Stomach (tissue), 19 donors: ENCODE measurements at places on chromosomes 12 and 14. TPM values are rescaled to one million over a fixed set of nuclear protein-coding genes. Genes with fewer than 3 reads are reported as not detected.

DNA sequence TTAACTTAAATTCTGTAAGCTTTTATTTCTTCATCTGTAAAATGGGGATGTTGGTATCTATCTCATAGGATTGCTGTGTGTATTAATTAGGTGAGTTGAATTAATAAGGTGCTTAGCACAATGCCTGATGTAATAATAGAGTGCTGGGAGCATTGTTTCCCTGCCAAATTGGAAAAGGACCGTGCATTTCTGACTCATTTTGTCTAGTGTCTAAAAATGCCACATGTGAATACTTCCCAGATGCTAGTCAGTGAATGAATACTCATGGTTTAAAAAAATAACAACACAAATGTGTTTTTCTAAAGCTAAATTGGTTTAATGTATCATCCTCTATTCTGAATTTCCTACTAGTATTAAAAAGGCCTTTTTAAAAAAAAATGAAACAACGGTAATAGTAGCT, 45.4 kb upstream of the NEDD1 start:
- no peak for DNase-seq

DNA sequence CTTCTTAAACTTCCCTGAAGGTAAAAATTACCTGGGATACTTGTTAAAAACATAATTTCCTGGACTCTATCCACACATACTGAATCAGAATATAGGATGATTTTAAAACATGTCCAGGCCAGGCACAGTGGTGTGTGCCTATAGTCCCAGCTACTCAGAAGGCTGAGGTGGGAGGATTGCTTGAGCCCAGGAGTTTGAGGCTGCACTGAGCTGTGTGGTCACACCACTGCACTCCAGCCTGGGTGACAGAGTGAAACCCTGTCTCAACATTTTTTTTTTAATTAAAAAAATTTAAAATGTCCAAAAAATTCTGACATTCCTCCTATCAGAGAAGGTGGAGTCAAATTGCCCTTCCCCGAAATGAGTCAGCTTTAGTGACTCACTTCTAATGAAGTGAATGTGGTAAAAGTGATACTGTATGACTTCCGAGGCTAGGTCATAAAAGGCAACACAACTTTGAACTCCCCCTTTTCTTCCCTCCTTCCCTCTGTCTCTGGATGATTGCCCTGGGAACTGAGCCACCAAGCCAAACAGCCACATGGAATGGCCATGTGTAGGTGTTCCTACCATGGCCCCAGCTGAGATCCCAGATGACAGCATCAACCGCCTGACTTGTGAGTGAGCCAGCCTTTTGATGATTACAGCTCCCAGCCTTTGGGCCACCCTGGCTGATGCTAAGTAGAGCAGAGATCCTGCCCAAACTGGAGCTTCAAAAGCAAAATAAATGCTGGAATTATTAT, 36.3 kb downstream of the LIMA1 start:
- peak; percentile 80 for DNase-seq

CLEC2D gene
- total RNA-seq = not detected

PLBD1 gene
- total RNA-seq = 0.87 TPM

RPS29 gene
- 422 TPM for total RNA-seq

GRCh38 chr14:34632411-34632978, 2.5 kb upstream of the SNX6 start:
- DNase-seq = no peak

KRT74 gene
- not detected for total RNA-seq

NYNRIN gene
- 2.9 TPM for total RNA-seq

DNA sequence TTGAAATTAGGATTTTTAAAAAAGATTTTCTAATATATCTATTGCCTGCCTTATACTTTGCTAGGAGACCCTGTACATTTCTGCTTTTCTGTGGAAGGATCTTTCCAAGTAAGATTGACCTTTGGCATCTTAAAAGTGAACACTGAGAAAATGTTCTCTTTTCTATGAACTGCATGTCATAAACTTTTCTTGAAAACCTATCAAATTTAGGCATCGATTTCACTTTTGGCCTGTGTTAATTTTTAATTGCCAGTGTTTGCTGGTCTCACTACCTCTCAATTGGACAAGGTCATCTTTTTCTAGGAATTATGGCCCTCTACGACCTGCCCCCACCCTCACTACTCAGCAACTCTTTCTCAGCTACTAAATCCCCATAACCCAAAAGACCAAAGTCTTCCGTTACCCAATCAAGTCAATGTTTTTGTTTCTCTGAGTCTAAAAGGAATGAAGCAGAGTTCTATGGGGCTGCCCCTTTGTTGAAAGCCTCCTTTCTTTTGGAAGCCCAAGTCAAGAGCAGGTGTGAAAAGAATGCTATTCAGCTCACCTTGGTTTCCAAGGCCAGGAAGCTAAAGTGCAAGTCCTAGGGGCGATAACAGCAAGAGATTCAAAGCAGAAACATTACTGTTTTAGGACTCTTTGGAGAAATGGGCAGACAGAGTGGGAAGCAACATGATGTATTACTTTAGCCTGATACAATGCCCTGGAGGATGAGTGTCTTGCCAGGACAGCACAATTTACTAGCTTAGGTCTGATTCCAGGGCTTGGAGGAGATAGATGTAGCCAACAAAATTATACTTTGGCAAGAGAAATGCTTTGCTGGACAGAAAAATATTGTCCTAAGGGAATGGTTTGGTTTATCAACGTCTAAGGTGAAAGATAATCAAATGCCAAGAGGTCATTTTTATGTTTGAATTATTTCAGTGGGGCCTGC, 55.0 kb downstream of the IGF1 start:
- no peak for DNase-seq

GRCh38 chr14:29227631-29228030, 461.0 kb downstream of the FOXG1 start:
- no peak for DNase-seq

DNA sequence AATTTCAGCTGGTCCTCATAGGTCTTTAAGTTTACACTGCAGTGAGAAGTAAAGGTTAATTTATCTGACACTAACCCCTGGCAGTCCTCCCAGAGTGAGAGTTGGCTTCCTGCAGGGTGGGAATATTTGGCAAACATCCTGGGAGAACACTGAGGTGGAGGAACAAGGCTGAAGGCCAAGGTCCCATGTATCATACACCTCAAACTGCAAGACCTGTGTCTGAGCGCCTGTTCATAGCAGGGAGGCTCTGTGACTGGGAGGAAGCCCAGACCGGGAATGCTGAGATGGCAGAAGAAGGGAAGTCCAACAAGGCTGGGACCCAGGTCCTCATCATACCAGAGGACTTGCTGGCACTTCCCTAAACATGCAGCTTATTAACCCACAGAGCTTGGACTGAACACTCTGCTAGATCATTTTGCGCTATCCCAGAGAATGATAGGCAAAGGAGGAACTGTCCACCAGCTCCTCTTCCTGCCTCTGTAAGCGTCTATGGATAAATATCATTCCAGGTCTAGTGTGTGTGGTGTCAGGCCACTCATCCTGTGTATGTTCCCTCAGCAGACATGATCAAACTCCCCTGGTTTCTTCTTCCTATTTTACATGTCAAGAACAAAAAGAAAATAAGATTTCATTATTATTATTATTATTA, 199.6 kb upstream of the CNOT2 start:
- peak; percentile 9 for DNase-seq

CLEC9A gene
- total RNA-seq = not detected
